ENCODE measurements at places on chromosomes 11 and 22.

GRCh38 chr11:47426062-47426956, at the start of gene PSMC3:
TSS of gene PSMC3 (minus strand) at chr11:47426439. CDS start at chr11:47426279, 160 bp downstream.
- peak; percentile 94 for ATAC-seq

GRCh38 chr22:36936362-36937116, 23.1 kb downstream of the CSF2RB start:
- ATAC-seq, result no peak

- ATAC-seq, result no peak
Observed at GRCh38 chr11:132772703-132773545, 759.4 kb downstream of the OPCML start.

DNA sequence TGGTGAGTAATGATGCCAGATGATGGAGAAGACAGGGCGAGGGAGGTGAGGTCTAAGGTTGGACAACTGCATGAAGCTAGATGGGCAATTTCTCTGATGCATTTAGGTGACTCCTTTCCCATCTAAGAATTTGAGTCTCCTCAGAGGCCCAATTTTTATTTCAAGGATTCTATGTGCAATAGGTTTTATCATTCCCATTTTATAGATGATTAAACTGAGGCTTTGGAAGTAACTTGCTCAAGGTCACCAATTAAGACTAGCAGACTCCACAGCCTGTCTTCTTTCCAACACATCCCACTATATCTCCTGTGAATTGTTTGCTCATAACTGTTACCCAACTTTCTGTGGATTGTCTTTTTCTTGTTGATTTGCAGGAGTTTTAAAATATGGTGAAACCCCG, 28.5 kb downstream of the DSCAML1 start:
- no peak for ATAC-seq

DNA sequence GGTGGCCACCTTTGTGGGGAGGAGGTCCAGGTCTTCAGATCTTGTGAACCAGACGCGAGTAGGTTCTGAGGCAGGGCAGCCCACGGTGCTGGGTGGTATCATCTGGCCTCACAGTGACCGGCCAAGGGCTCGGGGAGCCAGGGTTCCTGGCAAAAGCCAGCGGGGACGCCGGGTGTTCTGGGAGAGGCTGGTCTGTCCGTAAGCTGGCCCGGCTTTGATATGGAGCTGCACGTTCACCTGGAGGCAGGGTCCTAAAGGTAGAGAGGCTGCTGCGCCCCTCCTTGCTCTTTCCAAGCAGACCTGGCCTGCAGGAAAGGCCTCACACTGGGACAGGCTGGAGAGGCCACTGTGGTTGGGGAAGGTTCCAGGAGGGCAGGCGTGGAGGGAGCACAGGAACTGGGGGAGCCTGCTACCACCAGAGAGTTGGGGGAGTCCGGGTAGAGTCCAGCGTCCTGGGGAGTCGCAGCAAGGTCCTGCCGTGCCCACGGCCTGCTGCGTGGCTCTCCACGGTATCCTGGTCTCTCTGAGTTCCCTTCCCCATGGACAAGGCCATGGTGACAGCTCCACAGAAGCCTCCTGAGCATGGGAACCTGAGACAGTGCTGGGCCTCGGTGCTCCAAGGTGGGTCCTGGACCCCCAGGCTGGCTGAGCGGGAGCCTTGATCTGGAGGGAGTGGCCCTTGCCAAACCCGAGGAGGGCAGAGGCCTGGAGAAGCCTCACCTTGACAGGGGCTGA, 452.4 kb upstream of the B3GAT1 start:
- ATAC-seq, result no peak

- no peak for ATAC-seq
Observed at GRCh38 chr11:32353884-32354283, 81.5 kb downstream of the WT1 start.

- ATAC-seq, result no peak
Observed at GRCh38 chr22:20955548-20955947, 11.5 kb upstream of the AIFM3 start.

DNA sequence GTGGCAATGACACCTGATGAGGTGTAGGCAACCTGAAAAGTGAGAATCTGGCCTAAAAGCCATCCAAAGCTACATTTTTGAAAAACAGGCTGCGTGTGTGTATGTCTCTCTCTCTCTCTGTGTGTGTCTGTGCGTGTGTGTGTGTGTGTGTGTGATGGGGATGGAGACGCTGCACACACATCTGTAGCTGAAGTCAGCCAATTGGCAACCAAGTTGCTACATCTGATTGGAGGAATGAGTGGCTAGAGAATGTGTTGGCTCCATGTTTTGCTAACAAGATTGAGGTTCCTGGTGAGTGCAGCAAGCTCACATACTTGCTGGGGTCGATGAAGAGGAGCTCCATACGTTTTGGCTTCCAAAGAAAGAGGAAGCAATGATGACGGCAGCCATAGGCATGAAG, 311.4 kb upstream of the NCAM1 start:
- ATAC-seq, result no peak

DNA sequence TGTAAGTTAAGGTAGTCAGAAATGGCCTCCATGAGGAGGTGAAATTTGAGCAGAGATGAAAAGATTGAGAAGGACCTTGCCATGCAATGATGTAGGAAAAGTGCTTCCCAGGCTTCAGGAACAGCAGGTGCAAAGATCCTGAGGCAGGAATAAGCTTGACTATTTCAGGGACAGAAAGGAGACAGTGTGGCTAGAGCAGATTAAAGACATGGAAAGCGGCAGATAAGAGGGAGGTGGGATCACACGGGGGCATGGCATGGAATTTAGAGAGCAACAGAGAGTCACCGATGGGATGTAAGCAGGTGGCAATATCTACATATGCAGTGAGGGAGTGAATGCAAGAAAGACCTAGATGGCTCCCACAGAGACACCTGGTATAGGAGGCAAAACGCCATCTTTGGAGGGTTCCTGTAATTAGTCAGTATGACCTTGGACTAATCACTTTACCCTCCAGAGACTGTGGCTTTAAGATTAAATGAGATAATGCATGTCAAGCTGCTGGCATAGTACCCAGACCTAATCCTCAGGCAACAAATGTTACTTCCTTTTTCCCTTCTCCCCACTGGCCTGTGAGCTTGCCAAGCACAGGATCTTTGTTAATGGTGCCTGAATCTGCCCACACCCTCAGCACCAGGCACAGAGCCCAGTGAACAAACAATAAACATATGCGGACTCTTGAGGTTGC, 24.6 kb upstream of the ACER3 start:
- no peak for ATAC-seq

- no peak for ATAC-seq
Observed at GRCh38 chr11:14356342-14356741, 2.6 kb downstream of the RRAS2 start.

GRCh38 chr11:14114269-14114668, 151.7 kb downstream of the SPON1 start:
- ATAC-seq, result no peak

DNA sequence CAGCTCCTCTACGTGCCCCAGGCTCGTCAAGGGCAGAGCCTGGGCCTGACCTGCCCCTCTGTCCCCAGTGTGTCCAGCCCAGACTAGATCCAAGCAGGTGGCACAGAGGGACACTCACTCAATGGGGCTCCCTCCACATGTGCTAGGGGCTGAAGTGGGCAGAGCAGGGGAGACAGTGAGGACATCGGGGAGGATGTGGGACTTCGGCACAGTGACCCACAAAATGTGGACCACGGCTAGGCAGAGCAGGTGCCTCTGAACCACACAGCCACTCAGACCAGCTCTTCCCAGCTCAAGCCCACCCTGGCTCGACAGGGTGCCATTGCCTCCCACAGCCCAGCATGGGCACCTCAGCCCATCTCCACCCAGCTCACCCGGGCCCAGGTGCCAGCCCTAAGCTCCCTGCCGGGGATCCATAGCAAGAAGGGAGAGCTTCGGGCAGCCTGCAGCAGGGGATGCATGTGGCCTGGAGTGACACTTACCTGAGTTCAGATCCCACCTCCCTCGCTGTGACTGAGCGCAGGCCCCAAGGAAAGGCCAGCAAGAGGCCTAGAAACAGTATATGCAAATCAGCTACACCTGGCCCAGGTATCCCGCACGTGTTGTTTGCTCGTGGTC, 46.9 kb upstream of the RTL6 start:
- no peak for ATAC-seq

GRCh38 chr22:40396882-40397281, 26.5 kb downstream of the SGSM3 start:
- no peak for ATAC-seq

DNA sequence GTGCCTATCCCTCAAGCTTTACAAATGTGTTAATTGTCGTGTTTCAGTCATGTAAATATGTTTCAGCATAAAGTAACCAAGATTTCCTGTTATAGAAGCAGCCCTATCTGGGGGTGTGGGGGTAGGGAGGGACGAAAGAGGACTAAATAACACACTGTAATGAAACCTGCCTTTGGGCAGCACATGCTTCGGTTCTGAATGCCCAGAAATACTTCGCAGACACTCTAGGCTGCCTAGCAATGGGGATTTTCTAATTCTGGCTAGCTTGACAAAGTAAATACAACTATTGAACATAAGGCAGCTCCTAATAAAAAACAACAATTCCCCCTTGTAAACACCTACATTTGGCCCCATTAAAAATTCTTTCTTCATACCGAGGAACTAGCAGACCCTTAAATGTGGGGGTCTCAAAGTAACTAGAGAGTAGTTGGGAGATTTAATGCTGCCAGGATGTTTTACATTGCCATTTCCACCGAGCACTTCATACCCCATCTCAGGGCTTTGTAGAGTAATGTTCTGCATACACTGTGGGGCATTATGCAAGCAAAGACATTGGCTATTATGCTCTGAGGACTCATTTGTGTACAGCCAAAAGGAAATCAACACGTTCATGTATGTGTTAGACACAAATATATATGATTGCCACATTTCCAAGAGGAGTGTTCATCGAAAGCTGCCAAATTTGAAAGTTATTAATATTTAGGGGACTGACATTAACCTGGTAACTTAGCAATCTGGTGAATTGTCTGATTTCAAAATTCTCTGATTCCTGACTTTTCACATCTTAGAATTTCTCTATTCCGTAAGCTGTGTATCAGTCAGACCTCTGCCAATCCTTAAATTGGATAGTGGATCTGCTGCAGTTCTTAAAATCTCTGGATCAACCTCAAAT, 42.1 kb downstream of the PAX6 start:
- ATAC-seq, result no peak

GRCh38 chr22:38981005-38981991, 849 bp upstream of the APOBEC3B start:
- no peak for ATAC-seq

GRCh38 chr22:35575116-35575748, 34.6 kb downstream of the RASD2 start:
- ATAC-seq, result no peak

GRCh38 chr11:20707876-20708275, 38.5 kb downstream of the NELL1 start:
- ATAC-seq, result no peak

- no peak for ATAC-seq
Observed at GRCh38 chr11:29184939-29185890, 831.6 kb downstream of the KCNA4 start.

GRCh38 chr22:49208768-49209252, 618.9 kb downstream of the BRD1 start:
- no peak for ATAC-seq

DNA sequence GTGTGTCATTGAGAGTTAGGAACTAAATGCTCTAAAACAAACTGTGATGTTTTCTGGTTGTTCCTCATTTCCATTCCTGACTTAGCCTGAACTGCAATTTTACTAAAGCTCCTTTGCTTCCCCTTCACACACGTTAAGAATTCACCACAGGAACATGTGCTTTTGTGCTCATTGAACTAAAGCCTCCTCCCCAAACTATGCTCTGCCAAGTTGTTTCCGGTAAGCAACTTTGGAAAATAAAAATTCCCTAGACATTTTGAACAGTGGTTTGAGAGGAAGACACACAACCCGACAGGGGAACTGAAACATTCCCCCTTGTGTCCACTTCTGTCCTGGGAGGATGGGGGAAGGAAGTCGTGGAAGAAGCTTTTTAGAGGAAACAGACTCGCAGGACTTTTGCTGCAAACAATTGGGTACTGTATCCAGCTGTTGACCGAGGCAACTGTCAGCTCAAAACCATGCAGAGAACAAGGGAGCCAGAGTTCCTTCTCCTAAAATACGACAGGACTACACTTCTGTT, 66.9 kb downstream of the GAB2 start:
- ATAC-seq, result no peak

GRCh38 chr22:46959369-46959768, 196.9 kb downstream of the TBC1D22A start:
- ATAC-seq, result no peak

- ATAC-seq, result no peak
Observed at GRCh38 chr11:124674571-124674970, 867 bp downstream of the SPA17 start.

DNA sequence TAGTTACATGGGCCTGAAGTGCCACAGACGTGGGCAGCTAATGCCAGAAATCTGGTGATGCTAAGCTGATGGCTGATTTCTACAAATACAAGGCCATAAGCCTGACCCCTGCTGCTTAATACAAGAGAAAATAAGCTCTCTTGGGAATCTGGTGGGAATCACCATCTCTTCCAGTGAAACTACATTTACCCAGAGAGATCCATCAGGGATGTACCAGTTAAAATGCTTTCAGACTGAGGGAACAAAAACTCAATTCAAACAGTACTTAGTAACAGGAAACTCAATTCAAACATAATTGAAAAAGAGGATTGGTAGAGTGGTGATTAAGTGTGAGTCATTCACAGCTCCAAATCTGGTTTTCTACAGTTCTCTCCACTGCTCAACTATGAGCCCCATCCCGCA, 1.7 kb upstream of the CAVIN3 start:
- peak; percentile 49 for ATAC-seq

DNA sequence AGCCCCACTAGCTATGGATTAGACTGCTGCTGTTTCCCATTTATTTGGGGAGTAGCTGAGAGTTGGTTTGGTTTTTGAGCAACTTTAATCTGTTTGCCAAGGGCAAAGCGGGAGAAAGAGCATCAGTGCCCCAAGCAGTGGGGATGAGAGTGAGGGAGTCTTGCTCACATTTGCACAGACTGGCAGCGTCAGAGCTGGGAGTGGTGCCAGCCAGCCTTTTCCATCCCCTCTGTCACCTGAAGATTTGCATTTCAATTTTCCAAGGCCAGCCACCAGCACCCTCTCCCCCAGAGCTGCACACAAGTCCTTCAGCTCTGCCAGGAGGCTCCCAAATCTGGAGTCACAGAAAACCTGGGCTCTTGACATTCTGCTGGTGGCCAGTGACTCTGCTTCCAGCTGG, 21.0 kb upstream of the UVRAG start:
- no peak for ATAC-seq

DNA sequence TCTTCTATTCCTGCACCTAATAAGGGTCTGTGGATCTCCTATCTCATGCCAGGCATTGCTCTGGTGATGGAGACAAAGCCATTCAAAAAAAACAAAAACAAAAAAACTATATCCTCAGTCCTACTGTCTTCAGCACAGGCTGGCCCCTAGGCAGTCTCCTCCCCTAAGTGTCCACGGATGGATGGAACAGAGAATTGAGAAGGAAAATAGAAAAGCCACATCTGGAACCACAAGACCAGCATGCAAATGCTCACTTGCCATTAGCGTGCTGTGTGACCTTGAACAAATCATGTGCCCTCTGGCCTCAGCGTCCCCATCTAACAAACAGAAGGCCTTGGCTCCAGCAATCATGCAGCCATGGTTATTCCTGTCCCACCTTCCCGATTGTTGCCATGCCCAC, 32.7 kb upstream of the CD82 start:
- no peak for ATAC-seq

- ATAC-seq, result no peak
Observed at GRCh38 chr11:22371160-22371559, 33.0 kb downstream of the SLC17A6 start.

GRCh38 chr11:96267496-96268032, 75.4 kb downstream of the MAML2 start:
- ATAC-seq, result peak; percentile 99

GRCh38 chr11:75577207-75577606, 15.2 kb downstream of the SERPINH1 start:
- no peak for ATAC-seq
